ENCODE measurements at places on chromosomes 7 and 10.

GRCh38 chr7:13155188-13155587 lies 467.8 kb downstream of the ARL4A start:
- peak; percentile 71 for DNase-seq

- DNase-seq = no peak
Measured at GRCh38 chr7:157434701-157435100, 97.9 kb downstream of the DNAJB6 start.

DNA sequence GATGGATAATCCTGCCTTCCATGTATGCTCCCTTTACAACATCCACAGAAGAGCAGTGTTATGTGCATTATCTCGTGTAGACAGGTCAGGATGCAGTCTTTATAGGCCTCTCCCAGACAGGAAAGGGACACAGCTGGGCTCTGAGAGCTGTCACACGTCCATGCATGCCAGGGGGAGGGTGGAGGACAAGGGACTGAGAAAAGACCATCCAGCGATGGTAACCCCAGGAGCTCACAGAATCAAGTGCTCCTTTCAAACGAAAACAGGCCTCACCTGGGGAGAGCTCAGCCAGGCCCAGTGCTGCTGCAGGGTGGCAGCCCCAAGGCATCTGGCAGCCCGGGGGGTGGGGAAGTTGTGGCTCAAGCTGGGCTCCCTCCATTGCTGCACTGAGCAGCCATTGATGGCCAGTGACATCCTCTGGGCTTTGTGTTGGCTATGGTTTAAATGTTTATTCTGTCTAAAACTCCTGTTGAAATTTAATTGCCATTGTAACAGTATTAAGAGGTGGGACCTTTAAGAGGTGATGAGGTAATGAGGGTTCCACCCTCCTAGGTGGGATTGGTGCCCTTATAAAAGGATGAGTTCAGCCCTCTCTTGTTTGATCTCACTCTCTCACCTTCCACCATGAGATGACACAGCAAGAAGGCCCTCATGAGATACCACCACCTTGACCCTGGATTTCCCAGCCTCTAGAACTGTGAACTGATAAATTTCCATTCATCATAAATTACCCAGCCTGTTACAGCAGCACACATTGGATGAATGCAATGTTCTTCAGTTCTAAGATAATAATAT lies 15.7 kb downstream of the JCAD start:
- DNase-seq = no peak

- DNase-seq = no peak
Measured at GRCh38 chr10:31926765-31927564, 1.7 kb downstream of the ARHGAP12 start.

GRCh38 chr10:71844084-71844483 lies 7.0 kb downstream of the PSAP start:
- no peak for DNase-seq

GRCh38 chr10:99484626-99485581 lies 47.8 kb upstream of the NKX2-3 start:
- no peak for DNase-seq

GRCh38 chr10:86871563-86872183 lies 85.7 kb downstream of the MMRN2 start:
- DNase-seq = no peak

GRCh38 chr10:1203704-1204103 lies 147.5 kb downstream of the WDR37 start:
- DNase-seq = no peak

- no peak for DNase-seq
Measured at GRCh38 chr7:135355377-135356048, 121.9 kb downstream of the STRA8 start.
